MV-4-11 (cell line): ENCODE measurements at places on chromosomes 5 and 9.

DNA sequence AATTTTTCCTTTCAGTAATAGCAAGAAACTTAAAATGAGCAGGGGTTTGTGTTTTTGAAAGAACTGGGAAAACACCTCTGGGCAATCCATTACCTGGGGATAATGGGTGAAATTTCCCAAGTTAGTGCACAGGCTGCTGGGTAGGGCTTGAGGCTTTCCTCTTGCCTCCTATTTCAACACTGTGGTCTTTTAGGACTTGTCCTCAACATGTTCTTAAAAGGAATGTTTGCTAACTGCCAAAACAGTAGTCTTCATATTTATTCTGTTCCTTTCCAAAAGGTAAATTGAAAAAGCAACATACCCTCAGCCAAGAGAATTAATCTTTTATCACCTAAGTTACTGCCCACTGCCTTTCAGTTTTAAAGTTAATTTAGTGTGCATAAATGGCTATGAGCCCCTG lies 158.3 kb upstream of the CCDC152 start:
- no peak for DNase-seq

- no peak for DNase-seq
Measured at GRCh38 chr5:35477911-35478310, 139.8 kb upstream of the SPEF2 start.

DNA sequence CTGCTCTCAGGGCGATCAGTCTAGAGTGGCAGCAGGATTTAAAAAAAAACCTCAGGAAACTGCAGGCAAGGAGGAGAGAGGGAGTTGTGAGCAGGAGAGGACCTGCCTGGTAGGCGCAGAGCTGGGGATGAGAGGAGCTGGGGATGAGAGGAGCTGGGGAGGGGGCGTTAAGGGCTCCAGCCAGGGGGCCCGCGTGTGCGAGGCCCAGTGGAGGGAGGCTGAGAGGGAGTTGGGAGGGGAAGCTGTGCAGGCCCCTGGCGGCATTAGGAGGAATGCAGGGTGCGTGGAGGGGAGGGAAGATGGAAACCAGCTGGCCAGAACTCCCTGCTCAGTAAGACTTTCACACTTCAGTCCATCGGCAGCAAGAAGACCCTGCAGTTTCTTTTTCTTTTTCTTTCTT lies 45.2 kb upstream of the HMCN2 start:
- DNase-seq = no peak

- DNase-seq = peak; percentile 97
Measured at GRCh38 chr5:402615-403359, 40.2 kb upstream of the EXOC3 start.

DNA sequence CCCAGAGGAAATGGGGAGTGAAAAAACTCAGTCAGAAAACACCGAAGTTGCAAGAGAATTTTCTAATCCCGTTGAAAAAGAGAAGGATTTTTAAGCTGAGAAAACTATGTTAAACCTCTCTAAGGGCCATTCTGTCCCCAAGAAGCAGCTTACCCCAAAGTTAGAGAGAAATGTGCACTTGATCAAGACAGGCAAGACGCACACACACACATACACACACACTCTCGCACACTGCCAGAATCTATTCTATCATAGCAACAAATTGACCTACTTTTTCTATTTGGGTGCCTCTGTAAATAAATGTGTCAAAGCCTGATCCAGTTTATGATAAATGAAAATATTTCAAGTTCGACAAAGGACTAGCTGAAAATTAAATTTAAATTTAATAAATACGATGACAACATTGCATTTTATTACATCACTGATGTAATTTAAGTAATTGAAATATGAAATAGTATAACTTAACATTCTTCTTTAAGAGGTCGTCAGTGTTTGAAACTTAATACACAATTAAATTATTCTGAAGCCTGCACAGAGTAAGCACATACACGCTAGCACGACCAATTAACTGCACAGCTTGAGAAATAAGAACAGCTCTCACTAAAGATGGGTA lies 5.9 kb downstream of the NFIL3 start:
- DNase-seq = no peak

GRCh38 chr9:135347461-135347860 lies 132.1 kb upstream of the PPP1R26 start:
- DNase-seq = no peak

DNA sequence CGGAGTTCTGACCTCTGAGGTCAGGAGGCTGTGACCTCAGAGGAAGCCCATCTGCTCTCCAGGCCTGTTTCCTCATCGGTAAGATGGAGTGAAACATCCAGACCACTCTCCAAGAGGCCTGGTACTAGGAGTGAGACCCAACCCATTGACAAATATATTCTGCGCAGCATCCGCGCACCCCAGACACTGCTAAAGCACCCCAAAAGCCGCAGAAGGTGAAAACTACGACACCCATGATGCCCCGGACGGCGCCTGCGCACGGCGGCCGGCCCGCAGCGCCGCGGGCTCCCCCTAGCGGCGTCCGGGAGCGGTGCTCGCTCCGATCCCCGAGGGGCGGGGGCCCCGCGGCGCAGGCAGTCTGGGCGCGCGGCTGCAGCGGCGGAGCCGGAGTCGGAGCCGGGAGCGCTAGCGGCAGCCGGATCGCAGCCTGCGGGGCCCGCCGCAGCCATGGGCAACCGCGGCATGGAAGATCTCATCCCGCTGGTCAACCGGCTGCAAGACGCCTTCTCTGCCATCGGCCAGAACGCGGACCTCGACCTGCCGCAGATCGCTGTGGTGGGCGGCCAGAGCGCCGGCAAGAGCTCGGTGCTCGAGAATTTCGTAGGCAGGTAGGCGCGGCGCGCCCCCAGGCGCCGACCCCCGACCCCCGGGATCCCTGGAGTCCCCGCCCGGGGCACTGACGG lies at the start of gene DNM1:
Gene DNM1 (plus strand): TSS at position 356 of the 683 bp plus-strand sequence. CDS start 92 bp downstream, at position 448.
- peak; percentile 55 for DNase-seq

- peak; percentile 90 for DNase-seq
Measured at GRCh38 chr9:109411069-109411761, 86.9 kb downstream of the PTPN3 start.

- DNase-seq = no peak
Measured at GRCh38 chr9:109072133-109072692, 47.5 kb downstream of the TMEM245 start.

DNA sequence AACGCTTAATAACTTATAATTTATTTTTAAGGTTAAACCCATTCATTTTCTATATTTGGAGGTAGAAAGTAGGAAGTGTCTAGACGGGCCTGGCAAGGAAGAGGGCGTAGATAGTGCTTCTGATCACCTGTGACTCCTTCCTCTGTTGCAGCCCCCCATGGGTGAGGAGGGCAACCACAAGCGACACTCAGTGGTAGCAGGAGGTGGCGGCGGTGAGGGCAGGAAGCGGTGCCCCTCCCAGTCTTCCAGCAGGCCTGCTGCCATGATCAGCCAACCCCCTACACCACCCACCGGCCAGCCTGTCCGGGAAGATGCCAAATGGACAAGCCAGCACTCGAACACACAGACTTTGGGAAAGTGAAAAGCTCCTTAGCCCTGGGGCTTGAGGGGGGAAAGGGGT lies 36.7 kb downstream of the FAXDC2 start:
- DNase-seq = no peak

- DNase-seq = no peak
Measured at GRCh38 chr5:31047621-31048020, 145.9 kb upstream of the CDH6 start.

GRCh38 chr9:15146268-15146700 lies 160.7 kb downstream of the TTC39B start:
- DNase-seq = peak; percentile 5

GRCh38 chr9:111250875-111251842 lies 78.9 kb downstream of the OR2K2 start:
- no peak for DNase-seq

GRCh38 chr9:125525921-125526631 lies 180.9 kb downstream of the MAPKAP1 start:
- DNase-seq = no peak

- DNase-seq = no peak
Measured at GRCh38 chr5:34854459-34855174, 15.7 kb downstream of the TTC23L start.

DNA sequence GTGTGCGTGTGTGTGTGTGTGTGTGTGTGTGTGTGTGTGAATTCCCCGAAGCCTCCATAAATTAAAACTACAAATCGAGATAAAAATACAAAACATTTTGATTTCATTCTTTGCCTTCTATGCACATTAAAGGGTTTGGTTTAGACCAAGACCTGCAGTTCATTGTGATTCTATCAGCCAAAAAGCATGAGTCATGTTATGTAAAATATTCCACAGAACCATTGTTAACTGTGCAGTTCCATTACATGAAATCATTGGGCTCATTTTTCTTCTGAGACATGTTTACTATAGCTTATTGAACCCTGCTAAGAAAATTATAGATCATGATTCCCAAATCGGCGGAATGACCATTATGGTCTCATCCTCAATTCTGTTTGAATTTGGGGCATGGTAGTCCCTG lies 11.7 kb downstream of the CAVIN4 start:
- DNase-seq = no peak

DNA sequence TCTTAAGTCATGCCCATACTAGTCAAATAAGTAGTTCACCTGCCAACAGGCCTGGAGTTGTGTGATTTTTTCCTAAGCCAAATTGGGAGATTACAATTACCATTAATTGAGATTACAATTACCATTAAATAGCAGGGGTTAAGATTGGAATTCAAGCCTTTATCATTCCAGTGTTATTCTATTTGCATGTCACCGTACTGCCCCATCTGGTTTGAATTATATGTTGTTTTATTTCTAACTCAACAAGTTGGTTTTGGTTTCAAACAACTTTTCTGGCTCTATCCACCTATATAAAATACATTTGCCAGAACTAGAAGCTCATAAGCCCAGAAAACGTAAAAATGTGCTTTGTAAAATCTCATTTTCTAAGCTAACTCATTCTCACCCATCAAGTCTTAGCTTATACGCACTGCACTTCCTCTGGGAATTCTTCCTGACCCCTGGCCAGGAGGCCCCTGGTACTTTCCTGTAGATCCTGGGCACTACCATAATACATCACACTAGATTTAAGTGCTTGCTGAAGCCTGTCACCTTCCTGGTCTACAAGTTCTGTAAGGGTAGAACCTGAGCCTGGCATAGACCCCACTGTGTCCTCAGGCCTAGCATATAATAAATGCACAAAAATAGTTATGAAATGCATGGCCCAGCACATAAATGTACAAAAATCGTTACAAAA lies 242.0 kb upstream of the TRPM3 start:
- no peak for DNase-seq

- DNase-seq = no peak
Measured at GRCh38 chr9:19404283-19405075, 4.3 kb upstream of the ACER2 start.

DNA sequence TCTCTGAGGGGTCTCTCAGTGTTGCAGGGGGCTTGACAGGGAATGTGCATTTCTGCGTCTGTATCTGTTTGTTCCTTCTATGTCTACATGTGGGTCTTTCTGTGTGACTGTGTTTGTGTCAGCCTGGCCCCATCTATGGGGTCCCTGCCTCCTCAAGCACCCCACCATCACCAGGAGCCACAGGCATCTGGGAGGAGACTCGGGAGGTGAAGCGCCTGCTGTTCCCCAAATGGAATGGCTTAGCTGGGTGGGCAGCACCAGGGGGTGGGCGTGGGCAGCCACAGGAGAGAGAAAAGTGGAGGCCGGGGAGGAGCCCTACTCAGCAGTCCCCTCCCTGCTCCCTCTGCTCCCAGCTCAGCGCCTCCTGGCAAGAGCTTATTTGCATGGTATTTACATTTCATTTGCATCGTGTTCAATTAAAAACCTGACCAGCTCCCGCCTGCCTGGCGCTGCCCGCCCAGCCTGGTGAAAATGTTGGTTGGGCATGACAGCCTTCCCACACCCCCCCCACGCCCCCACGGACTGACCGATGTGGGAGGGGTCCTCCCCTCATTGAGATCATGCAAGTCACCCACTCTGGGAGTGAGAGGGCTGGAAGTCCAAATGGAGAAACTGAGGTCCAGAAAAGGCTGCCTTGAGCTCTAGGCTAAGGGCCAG lies 50.5 kb downstream of the CXXC5 start:
- no peak for DNase-seq

DNA sequence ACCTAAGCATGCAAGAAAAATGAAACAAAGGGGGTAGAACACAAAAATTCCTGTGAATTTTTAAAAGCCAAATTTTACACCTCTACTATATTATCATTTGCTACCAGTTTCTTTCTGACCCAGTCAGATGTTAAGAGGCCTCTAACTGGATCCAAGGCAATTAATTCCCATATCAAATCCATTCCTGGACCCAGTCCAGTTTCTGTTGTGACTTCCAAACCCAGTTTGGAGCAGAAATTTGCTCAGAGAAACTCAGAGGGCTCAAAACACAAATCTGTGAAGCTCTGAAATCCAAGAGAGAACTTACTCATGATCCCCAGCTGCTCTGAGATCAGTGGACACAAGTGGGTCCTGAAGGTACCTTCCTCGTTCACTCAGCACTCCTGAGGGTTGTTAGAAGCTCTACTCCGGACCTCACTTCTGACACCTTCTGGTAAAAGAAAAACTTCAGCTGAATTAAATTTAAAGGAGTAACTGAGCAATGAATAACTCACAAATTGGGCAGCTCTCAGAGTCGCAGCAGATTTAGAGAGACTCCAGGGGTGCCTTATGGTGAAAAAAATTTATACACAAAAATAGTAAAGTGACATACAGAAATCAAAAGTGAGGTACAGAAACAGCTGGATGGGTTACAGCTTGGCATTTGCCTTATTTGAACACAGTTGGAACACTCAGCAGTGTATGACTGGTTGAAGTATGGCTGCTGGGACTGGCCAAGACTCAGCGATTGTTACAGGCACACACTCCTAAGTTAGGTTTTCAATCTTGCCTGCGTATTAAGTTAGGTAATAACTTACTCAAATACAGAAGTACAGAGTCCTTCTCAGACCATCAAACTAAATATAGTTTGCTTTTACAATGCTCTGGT lies 32.4 kb downstream of the INSL4 start:
- DNase-seq = no peak

DNA sequence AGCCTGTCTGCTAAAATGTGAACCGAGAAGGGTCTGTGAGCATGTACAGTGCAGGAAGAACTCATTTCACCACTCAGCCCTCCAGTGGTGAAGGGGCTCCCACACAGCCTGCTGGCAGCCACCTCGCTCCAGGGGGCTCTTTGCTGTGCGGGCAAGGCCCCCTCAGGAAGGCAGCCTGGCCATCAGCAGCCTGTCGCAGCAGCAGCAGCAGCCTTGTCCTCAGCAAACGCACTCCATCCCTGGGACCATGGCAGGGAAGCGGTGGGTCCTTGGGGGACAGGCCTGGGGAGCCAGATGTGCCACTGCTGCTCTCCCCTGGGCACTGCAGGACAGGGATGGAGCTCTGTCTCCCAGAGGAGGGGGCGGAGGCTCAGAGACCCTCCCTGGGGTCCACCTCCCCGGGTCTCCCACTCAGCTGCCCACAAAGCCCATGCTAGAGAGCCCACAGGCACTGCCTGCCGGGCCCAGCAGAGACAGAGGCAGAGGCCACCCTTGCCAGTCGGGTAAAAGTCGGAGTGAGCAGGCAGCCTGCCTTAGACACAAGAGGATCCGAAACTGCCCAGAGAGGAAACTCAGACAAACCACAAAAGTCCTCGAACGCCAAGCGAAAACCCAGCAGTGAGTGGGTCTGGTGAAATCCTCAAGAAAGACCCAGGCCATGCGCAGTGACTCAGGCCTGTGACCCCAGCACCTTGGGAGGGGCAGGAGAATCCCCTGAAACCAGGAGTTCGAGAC lies 8.0 kb downstream of the BRD3 start:
- DNase-seq = peak; percentile 98

- peak; percentile 46 for DNase-seq
Measured at GRCh38 chr5:72451741-72452505, 55.3 kb downstream of the ZNF366 start.

GRCh38 chr5:105132581-105132980 lies 1570.0 kb upstream of the NUDT12 start:
- DNase-seq = no peak
